ENCODE measurements at places on chromosomes 3 and 15.

GRCh38 chr3:121228971-121229370 lies 316.8 kb downstream of the POLQ start:
- DNase-seq, result no peak

DNA sequence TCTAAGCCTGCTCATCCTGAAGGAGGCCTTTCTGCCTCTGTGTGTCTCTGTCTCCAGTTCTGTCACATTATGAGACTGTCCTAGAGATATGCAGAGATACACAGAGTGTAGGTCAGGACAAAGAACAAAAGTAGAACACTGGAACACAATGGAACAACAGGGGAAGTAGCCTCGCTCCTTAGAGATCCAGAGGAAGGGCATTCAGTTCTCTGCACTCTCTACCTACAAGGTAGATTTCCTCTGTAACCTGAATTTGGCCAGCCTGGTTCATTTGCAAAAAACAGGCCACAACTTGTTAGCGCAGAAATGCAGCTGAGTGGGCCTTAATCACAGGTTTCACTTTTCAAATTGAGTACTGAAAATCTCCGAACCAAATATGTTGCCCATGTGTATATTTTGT lies 19.4 kb downstream of the NEK10 start:
- no peak for DNase-seq

DNA sequence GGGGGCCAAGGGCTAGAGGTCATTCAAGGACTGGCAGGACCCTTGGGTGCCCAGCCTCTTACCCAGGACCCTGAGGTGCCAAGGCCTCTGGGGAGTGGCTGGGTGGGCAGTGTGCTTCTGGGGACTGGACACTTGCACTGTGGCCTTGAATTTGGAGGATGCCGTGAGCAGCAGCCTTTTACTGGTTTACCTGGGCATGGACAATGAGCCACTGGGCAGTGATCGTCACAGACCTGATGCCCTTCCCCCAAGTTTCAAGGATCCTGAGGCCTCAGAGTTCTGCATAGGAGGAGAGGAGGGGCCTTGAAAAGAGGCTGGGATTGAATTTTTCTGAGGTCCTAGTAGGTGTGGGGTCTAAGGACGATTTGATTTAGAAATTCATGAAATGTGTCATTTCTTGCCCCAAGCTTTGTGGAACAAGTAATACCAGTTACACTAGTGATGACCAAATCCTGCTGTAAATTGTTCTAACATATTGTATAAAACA lies 146.1 kb upstream of the TPM1 start:
- DNase-seq, result peak; percentile 40

- no peak for DNase-seq
These were observed 231.7 kb upstream of the ICE2 start for GRCh38 chr15:60710656-60711055.

Data from lung (tissue), 17 donors.